H9 (cell line): ENCODE measurements at places on chromosomes 5 and 9.

- DNase-seq = no peak
Measured at GRCh38 chr5:163310997-163311396, 126.4 kb upstream of the CCNG1 start.

GRCh38 chr5:79847561-79847960, 143.5 kb downstream of the MTX3 start:
- DNase-seq = no peak

DNA sequence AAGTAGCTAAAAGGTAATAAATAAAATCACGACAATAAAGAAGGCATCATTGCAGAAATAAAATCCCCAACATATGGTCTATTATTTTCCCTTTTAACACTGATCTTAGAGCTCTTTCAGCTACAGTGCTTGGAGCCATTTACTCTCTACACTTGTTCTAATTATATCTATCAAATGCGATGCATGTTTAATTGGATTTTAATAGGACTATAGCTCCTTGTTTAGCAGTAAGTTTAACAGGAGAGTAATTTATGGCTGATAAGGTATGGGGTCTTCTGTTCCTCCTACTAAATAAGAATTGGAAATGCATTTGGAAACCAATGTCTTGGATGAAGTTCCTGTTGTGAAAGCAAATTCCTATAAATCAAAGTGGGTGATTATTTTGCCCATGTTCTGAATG, 304.2 kb upstream of the PTPRD start:
- no peak for DNase-seq

GRCh38 chr5:137498301-137498735, 808 bp downstream of the SPOCK1 start:
- DNase-seq = peak; percentile 60

DNA sequence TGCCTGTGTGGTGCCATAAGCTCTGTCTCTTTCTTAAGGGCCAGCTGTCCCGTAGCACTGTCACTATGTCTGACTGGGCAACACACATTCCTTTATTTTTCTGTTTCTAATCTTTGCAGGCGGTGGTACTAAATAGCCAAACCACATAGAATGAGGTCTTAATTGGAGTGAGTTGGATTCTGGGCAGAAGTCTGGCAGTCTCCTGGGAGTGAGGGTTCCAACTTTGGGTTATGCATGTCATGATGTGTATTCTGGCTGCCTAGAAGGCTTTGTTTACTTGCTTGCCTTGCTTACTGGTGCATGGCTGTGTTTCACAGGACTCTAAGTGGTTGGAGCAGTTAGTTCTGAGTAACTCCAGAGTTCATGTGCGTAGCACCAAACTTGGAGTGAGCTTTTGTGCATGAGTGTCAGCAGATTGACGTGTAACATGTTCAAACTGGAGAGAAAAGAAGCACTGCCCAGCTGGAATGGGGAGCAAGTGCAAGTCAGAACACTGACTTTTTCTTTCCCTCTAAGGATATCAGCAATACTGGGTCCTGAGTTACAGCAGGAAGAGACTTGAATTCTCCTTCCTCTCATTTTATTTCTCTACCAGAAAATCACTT, 185.8 kb downstream of the PCSK1 start:
- DNase-seq = no peak

DNA sequence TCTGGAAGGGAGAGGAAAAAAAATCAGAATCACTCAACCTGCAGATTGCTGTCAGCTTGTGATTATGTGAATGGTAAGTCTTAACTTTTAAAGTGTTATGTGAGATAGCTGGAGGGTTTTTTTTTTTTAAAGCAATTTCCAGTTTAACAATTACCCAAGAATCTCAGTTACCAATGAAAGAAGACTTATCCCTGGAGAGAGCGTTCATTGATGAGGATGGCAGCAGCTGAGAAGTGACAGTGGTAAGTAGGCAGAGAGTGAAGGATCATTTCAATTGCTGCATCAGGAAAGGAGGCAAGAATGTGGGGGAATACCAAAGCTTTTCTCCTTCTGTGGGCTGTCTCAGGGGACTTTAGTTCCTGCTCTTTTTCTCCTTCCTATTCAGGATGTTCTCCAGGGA, 370.2 kb upstream of the C9orf72 start:
- no peak for DNase-seq

GRCh38 chr5:94847726-94848125, 229.3 kb downstream of the SLF1 start:
- no peak for DNase-seq

DNA sequence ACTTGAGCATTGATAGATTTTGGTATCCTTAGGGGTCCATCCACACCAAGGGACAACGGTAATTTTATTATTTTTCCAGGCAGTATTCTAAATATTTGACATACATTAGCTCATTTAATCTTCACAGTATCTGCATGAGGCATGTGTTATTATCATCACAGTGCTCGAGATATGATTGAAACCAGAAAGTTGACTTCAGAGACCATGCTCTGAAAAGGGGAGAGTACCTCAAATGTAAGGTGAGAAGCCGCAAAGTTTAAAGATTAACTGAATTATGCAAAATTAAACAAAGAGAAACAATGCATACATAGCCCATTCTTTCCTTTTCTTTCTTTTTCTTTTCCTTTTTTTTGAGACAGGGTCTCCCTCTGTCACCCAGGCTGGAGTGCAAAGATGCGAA, 104.1 kb downstream of the SLC25A46 start:
- no peak for DNase-seq
